ENCODE measurements at places on chromosomes 2 and 18.

DNA sequence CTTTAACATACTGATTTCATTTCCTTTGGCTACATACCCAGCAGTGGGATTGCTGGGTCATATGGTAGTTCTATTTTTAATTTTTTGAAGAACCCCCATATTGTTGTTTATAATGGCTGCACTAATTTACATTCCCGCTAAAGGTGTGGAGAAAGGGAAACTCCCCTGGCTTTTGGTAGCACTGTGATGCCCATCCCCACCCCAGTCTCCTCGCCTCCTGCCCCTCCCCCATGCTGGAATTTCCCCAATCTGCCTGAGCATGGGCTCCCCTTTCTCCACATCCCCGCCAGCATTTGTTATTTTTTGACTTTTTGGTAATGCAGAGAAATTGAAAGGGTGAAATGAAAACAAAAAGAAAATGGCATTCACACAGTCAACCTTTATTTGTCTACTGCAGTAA lies 30.0 kb upstream of the SULT1C4 start:
- no peak for DNase-seq

GRCh38 chr2:100903534-100904258 lies 83.8 kb downstream of the NPAS2 start:
- no peak for DNase-seq

GRCh38 chr2:73451263-73451972 lies 65.8 kb downstream of the ALMS1 start:
- no peak for DNase-seq

DNA sequence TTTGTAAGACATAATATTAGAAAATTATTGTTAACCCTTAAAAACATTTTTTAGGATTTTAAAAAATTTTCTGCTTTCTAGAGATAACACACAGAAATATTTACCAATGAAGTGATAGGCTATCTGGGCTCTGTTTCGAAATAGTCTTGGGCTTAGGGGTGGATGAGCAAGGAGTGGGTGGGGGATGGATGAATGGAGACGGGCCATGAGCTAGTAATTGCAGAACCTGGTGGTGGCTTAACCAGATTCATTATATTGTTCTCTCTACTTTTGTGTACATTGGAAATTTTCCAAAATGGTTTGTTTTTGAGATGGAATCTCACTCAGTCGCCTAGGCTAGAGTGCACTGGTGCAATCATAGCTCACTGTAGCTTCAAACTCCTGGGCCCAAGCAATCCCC lies 89.6 kb downstream of the TCF7L1 start:
- no peak for DNase-seq

GRCh38 chr2:207087046-207087902 lies 78.5 kb downstream of the KLF7 start:
- DNase-seq = no peak

GRCh38 chr2:15640261-15640711 lies 48.6 kb downstream of the DDX1 start:
- peak; percentile 62 for DNase-seq

- no peak for DNase-seq
Observed at GRCh38 chr18:37289423-37289822, 276.2 kb downstream of the CELF4 start.

- DNase-seq = no peak
Observed at GRCh38 chr18:6255886-6256285, 158.8 kb downstream of the L3MBTL4 start.

DNA sequence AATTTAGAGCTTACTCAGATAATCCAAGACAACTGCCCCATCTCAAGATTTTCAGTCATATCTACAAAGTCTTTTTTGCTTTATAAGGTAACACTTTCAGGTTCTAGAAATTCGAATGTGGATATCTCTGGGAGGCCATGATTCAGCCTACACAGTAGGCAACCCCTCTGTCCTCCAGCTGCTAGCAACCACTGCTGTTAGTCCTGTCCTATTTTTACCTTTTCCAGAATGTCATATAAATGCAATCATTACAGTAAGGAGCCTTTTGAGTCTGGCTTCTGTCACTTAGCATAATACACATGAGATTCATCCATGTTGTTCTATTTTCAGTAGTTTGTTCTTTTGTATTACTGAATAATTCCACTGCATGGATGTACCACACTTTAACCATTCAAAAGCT lies 28.5 kb upstream of the MARCHF7 start:
- no peak for DNase-seq

DNA sequence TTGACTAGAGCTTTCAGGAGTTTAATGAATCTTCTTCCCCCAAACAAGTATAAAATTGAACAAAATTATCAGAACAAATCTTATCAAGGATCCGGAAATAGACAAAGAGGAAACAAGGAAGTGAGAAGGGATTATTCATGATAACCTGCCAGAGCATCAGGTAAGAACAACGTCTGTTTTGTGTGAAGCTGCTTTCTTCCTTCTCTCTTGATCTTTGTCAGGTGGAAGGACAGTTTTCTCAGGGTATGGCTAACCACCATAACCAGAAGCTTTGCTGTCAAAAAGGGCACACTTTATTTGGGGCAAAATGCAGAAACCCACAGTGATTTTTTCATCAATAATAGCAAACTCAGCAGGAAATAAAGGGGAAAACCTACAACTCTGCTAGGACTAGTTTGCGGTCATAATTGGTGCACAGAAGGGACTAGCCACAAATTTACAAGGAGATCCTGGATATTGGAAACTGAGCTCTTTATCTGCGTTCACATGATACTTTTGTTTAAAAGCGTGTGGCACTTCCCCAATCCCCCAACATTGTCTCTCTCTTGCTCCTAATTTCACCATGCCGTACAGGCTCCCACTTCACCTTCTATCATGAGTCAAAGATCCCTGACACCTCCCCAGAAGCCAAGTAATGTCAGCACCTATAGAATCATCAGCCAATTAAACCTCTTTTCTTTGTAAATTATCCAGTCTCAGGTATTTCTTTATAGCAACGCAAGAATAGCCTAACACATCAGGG lies 124.2 kb downstream of the FSIP2 start:
- DNase-seq = no peak

GRCh38 chr2:131659168-131659572 lies 131.5 kb downstream of the CCDC74A start:
- no peak for DNase-seq

DNA sequence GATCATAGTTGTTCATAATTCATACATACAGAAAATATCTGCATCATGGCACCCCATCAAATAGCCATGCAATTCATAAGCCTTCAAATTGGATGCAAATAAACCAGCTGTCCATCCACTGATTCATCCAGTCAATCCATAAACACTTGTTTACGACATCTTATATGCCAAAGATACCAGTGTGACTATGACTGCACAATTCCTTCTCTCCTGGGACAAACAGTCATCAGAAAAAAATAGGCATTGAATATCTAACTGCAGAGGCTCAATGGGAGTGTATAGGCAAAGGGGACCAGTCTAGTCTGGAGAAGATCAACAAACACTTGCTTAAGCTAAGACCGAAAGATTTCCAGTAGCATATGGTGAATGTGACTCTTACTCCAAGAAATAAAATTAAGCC lies 70.0 kb downstream of the COL4A3 start:
- DNase-seq = no peak

DNA sequence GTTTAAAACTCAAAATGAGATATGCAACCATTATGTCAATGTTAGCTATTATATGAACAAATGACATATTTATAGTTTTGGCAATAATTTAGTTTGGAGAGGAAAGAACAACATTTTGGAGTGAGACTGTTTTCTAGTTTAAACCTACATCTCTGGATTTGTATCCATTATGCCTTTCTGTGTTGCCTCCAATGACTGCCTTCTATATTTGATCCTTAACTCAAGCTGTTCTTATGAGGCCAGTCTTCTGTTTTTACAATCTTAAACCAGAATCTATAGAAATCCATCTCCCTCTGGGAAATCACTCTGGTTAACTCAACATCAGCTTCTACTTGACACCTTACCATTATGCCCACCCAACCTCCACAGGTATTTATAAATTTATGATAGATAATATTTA lies 67.5 kb downstream of the ZNF385B start:
- no peak for DNase-seq

DNA sequence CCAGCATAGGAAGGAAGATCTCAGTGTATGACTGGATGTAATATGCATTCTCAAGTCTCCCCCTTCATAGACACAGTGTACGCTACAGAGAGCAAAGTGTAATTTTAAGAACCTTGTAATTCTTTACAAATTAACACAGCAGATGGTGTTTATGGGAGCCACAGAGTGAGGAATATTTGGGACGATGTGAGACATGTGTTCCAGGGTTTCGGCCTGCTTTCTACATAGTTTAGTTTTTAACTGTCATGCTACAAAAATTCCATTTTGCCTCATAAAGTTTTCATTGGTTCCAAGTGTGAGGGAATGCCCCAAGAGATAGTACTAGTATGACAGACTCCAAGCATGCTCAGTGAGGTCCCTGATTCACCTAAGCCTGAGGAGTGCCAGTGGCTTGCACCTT lies 76.2 kb upstream of the LRRTM1 start:
- no peak for DNase-seq

- DNase-seq = no peak
Observed at GRCh38 chr2:238848976-238849853, 1.3 kb downstream of the TWIST2 start.

DNA sequence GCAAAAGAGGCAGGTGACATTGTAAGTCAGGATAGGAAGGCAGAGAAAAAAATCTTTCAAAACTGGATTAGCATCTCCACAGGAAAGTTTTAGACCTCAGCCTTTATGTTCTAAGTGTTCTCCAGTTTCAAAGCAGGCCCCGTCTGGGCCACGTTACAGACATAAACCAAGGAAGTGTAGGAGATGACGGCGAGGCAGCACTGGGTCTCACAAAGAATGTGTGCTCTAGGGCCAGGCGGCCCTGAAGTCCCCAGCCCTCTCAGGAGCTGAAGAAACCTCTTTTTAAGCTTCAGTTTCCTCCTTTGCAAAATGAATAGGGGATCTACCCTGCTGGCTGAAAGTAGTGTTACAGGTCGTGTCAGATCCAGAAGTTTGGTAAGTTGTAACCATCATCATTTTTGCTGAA lies 81.7 kb downstream of the SPRED2 start:
- no peak for DNase-seq

- no peak for DNase-seq
Observed at GRCh38 chr2:128995086-128995485, 676.4 kb upstream of the HS6ST1 start.

- DNase-seq = peak; percentile 13
Observed at GRCh38 chr18:32019251-32019948, 775 bp downstream of the RNF125 start.

- DNase-seq = no peak
Observed at GRCh38 chr2:202307690-202308089, 42.1 kb downstream of the NOP58 start.

DNA sequence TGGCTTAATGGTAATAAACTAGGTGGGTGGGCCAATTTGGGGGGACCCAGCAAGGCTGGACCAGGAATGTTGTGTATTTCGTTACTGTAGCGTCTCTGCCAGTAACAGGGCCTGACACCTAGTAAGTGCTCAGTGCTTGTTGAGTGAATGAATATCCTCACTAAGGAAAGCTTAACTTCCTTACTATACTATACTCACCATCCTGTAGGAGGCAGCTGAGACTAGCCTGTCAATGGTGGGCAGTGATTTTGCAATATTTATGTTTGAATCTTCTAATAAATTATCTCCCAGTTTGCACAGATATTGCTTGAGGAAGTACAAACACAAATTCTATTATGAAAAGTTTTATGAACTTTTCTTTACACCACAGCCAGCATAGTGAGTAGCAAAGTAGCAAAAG lies 370.7 kb upstream of the SYT4 start:
- no peak for DNase-seq

DNA sequence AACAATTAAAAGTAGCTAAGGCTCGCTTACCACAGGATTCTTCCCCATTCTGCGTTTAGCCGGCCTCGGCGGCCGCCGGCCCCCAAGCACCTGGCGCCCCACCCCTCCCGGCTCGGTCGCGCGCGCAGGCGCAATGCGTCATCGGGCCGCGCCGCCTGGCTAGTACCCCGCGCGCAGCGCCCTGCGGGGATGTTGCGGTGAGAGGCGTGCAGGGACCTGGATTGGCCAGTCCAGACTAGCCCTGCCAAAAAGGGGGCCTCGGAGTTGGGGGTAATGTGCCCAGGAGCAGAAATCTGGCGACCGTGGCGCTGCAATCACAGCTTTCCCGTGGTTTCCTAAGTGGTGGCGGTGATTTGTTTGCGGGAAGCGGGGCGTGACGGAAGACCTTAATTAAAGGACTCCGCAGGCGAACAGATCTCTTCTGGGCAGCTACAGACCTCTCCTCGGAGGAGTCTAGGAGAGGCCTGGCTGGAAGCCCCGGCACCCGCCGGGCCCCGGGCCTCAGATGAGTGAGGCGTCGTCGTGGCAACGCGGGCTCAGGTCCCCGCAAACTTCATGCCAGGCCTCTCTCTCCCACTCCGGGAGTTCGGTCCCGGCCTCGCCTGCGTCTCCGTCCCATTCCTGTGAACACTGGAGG lies 606 bp downstream of the TMEM237 start:
- peak; percentile 62 for DNase-seq

GRCh38 chr18:79756826-79757225 lies 40.9 kb upstream of the KCNG2 start:
- no peak for DNase-seq

- DNase-seq = no peak
Observed at GRCh38 chr2:113887009-113887792, 2.7 kb upstream of the ACTR3 start.

GRCh38 chr2:129142465-129142864 lies 823.8 kb upstream of the HS6ST1 start:
- no peak for DNase-seq

DNA sequence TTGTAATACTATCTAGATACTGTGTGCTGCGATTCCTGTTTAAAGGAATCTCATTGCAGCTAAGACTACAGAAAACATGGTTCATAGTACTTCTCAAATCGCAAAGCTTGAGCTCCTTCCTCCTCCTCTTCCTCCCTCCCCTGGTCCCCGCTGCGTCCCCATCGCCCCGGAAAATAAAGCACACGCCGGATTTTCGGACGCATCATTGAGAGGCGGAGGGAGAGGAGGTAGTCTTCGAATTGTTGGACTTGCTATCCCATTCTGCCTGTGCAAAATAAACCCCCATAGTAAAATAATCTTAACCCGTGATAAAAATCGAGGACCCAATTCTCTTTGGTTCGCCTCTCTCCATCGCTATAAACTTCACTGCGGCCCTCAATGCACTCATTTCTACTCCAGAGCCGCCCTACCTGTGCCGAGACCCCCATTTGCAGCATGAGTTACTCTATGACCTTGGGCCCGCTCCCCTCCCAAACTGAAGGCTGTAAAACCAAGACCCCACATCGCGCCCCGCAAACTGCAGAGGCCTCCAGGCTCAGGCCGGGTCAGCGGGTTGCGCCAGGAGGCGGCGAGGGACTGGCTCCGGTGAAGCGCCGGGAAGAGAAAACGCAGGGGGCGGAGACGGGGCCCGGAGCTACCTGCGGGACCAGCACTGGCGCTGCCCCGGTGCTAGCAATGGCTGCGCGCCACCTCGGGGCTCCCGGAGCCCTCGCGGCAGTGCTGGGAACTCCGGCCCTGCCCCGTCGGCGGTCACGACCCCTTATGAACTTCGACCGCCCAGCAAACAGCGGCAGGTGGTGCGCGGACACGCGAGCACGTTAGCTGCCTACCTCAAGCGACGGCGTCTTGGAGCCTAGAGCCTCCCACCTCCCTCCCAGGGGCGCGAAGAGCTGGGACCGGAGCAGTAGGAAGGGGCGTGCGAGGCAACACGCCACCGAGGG lies 649 bp downstream of the ESCO1 start:
- no peak for DNase-seq

- DNase-seq = no peak
Observed at GRCh38 chr2:144533221-144533620, 13.3 kb upstream of the ZEB2 start.

- no peak for DNase-seq
Observed at GRCh38 chr2:197891897-197892442, 87.6 kb downstream of the PLCL1 start.

- DNase-seq = no peak
Observed at GRCh38 chr2:231053846-231054245, 2.8 kb upstream of the PSMD1 start.

Measured in COLO829 (cell line).